ENCODE measurements at places on chromosomes 16 and 17.

DNA sequence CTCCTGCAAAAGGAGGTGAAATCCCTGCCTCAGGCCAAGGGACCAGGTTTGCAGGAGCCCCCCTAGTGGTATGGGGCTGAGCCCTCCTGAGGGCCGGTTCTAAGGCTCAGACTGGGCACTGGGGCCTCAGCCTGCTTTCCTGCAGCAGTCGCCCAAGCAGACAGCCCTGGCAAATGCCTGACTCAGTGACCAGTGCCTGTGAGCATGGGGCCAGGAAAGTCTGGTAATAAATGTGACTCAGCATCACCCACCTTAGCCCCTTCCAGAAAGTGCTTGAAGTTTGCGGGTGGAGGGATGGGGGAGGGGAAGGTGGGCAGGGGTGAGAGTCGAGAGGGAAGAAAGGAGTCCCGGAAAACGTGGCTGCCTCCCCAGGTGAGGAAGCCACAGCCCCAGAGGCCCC, 2.1 kb downstream of the MC1R start:
- no peak for DNase-seq

GRCh38 chr17:72422505-72423285, 301.9 kb downstream of the SOX9 start:
- no peak for DNase-seq

DNA sequence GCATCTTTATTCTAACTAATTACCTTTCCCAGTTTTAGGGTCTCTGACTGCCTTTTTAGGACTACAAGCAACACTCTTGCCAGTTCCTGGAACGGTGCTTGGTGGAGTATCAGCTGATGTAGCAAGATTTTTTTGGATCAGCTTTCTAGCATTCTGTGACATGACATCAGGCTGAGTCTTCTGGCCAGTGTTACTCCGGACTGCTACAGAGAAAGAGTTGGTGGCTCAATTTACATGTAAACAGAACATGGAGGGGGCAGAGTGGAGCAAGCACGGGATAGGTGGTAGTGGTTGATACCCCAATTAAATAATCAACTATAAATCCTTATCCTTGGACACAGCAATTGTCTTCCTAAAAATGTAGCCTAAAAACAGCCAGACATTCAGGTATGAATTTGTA, 10.6 kb upstream of the ARL6IP1 start:
- no peak for DNase-seq

GRCh38 chr16:31094088-31094423, 541 bp downstream of the VKORC1 start:
- no peak for DNase-seq

- no peak for DNase-seq
Measured at GRCh38 chr17:76017481-76018339, 9.4 kb downstream of the EVPL start.

GRCh38 chr17:73552300-73553048, 91.8 kb downstream of the SDK2 start:
- no peak for DNase-seq

- DNase-seq: no peak
Measured at GRCh38 chr17:61245706-61246135, 153.9 kb upstream of the TBX2 start.
